ENCODE measurements at places on chromosomes 6 and 20. TPM values are rescaled to one million over a fixed set of nuclear protein-coding genes. Genes with fewer than 3 reads are reported as not detected.

DNA sequence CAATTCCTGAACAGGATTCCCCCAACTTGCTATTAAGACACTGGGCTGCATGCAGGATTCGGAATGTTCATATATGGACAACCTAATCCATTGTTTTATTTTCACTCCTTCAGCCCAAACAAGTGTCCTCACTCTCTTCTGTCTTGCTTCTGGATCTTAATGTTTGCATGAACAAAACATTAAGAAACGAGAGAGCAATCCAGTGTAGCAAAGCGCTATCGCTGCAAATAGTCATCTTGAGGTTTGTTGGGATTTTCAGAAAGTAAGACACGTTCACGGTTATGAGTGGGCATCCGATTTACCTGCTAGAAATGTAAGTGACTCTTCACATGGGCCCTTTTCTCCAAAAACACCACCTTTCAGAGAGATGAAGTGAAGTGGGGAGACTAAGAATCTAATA lies 156.4 kb downstream of the MBOAT1 start:
- no peak for DNase-seq

DNA sequence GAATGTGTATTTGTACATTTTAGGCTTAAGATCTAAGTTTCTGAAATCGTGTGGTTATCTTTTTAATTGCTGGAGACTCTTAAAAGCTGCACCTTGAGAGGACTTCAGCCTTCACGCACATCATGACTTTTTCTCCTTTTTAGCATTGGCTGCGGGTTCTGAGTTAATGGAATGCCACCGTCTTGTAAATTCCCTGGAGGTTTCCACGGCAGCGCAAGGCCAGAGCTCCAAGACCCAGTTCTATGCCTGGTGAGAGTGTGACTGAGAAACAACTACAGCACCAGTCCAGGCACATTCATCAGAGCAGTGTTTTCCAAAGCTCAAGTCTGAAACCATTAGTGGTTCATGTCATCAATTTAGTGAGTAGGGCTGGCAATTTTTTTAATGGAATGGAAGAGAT lies 23.0 kb downstream of the PRR18 start:
- DNase-seq = no peak

Gene GPX5
- not detected for total RNA-seq

GRCh38 chr6:68572975-68573374 lies 62.1 kb upstream of the ADGRB3 start:
- DNase-seq = no peak

DNA sequence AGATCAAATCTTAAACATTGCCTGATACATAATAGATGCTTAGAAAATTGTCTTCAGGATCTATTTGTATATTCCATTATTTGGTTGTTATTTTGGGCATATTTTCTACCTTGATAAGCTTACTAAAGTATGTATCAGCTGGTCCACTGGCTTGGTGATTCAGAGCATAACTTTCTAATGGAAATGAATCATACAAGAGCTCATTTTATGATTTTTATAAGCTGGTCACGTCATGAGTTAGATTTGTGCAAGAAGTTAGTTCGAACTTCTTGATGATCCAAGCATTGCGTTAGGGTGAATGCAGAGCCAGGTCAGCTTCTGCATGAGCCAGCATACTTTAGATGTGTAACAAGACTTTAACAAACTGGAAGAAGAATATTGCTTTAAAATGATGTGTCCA lies 144.5 kb upstream of the FLRT3 start:
- no peak for DNase-seq

Gene C6orf132
- total RNA-seq = not detected

Gene RBM24
- 13.6 TPM for total RNA-seq

DNA sequence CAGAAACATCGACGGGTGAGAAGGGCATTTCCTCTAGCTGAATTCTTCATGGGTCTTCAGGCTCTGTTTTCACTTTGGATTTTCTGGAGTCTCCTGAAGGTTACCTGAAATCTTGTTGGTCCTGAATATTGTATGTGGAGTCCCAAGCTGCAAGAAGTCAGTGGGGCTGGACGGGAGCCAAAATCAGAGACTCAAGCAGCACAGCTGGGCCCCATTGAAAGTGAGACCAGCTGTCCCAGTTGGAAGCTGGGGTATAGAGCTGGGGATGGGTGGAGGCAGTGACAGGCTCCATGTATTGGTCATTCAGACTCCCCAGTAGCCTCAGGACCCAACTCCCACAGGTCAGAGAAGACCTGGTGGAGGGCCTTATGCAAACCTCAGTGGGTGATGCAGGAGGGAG lies 111.3 kb upstream of the MLN start:
- no peak for DNase-seq

DNA sequence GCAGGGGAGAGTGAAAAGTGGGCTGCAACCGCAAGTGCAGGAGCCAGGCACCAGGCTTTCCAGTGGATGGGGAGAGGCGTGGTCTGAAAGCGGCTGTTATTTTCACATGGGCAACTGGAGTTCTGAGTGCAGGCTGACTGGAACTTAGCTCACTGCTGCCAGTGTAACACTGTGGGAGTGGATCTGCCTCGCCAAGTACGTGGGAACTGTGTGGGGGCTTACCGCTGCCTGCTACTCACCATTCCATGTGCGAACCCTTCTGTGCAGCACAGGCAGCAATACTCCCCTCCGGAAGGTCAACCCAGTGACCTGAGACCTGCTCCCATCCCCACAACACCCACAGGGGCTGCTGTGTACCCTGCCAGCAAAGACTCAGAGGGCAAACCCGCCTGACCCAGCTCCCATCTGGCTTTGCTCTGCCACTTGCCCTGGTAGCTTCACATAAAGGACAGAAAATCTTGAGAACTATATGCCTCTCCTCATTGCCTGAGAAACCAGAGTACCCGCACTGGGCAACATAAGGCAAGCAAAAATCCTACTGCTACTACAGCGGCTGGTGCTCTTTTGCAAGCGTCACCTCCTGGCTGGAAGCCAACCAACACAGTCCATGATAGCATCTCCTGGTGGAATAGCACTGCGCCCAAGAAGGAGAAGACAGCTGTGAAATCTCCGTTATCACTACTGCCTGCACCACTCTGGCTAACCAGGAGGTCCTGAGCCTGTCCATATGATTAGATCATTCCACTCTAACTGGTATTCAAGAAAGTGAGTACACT lies 54.4 kb upstream of the SIRPG start:
- DNase-seq = no peak

DNA sequence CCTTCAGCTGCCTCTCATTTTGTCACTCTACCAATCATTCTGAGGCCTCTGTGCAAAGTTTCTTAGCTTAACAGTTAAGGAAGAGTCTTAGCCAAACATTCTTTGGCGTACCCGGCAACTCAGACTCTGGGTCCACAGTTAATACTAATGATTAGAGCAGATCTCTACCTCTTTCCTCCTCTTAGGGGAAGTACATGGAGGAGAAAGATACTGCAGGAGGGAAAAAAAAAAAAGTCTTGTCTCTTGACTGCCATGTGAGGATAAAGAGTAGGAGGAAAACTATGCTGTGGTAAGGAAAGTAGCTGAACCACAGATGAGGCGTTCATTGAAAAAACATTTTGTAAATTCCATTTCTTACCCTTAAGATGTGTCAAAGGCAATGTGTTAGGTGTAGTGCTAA lies 44.0 kb upstream of the MARCKS start:
- no peak for DNase-seq

DNA sequence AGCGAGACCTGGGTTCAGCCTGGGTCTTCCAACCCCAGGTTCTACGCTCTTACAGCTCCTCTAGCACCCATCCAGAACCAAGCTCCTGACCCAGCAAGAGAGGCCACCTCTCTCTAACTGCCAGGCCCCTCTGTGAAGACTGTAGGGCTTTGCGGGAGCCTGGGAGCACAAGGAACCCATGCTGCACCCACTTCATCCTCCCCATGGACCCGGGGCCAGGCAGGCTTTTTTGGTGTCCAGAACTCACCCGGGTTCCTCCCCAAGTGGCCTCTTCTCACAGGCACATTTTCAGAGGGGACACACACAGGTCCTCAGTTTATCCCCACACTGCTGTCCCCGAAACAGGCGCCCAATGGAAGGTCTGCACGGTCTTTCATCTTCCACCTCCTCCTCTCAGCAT lies 145.9 kb downstream of the SYNDIG1 start:
- no peak for DNase-seq

Gene HLA-DOA
- 5.2 TPM for total RNA-seq

DNA sequence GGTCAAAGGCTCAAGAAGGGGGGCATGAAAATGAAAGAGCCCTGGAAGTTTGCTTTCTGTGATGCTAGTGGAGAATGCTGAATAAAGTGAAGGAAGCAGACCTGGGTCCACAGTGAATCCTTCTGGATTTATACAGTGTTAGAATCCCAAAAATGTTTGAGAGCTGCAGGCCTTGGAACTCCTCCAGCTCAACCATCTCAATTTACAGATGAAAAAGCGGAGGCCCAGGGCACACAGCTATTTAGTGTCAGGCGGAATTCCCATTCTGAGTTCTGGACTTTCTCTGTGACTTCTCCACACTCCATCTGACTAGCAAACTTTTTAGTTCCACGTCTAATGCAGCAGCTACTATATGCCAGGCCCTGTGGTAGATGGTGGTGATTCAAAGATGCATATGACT lies 1.5 kb upstream of the PRSS35 start:
- no peak for DNase-seq

DNA sequence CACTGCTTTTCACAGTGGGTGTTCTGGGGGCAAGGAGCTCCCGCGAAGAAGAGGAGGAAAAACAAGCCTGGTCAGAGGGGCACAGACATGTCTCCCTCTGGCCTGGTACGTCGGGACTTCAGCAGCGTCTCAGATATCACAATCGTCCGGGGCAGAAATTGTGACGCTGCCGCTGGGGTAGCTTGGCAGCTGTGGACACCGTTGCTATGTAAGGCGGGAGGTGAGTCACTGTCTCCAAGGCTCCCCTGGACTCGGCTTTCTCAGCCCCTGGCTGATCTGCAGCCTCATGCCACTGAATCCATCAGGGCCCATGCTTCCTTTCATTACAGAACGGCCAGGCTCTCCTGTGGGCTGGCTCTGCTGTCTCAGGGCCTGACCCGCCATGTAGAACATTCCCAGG lies 98.7 kb downstream of the SULF2 start:
- DNase-seq = no peak

DNA sequence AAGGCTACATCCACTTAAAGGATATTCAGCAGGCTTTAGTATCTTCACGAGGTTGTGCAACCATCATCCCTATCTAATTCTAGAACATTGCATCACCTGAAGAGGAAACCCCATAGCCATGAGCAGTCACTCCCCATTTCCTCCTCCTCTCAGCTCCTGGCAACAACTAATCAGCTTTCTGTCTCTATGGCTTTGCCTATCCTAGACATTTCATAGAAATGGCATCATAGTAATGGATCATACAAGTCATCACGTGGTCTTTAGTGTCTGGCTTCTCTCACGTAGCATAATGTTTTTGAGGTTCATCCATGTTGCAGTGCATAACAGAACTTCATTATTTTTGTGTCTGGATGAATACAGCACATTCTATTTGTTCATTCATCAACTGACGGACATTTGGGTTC lies 20.5 kb downstream of the SNAI1 start:
- DNase-seq = no peak

DNA sequence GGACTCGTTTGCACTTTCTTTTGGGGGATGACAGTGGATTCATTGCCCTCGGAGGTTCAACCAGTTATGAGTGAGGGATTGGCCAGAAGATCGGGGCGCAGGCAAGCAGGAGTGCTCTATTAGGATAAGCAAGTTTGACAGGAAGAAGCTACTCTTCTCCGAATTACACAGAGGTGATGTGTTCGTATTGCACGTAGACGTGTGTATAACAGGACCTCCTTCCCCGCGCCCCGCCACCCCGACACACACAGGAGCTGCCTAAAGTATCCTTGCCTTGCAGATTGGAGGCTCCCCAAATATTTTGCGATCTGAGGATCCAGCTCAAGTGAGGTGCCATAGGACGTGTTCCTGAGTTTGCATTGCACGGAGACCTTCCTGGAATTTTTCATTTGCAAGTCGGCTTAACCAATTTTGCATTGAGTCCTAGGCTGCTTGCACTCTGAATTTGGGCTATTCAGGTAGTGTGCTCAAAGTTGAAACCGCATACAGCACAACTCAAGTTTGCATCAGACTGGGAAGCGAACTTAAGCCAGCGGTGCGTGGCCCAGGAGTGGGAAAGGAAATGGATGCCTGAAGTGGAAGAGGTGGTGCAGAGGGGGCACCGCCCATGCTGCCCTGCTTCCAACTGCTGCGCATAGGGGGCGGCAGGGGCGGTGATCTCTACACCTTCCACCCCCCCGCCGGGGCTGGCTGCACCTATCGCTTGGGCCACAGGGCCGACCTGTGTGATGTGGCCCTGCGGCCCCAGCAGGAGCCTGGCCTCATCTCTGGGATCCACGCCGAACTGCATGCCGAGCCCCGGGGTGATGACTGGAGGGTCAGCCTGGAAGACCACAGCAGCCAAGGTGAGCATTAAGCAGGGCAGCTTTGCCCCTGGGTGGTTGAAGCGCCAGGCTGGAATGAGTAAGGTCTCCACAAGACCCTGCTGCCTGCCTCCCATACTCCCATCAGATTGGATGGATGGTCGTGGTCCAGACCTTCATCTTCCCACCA lies 770 bp downstream of the TCF19 start:
- DNase-seq = no peak

Gene PKIB
- 4.3 TPM for total RNA-seq

DNA sequence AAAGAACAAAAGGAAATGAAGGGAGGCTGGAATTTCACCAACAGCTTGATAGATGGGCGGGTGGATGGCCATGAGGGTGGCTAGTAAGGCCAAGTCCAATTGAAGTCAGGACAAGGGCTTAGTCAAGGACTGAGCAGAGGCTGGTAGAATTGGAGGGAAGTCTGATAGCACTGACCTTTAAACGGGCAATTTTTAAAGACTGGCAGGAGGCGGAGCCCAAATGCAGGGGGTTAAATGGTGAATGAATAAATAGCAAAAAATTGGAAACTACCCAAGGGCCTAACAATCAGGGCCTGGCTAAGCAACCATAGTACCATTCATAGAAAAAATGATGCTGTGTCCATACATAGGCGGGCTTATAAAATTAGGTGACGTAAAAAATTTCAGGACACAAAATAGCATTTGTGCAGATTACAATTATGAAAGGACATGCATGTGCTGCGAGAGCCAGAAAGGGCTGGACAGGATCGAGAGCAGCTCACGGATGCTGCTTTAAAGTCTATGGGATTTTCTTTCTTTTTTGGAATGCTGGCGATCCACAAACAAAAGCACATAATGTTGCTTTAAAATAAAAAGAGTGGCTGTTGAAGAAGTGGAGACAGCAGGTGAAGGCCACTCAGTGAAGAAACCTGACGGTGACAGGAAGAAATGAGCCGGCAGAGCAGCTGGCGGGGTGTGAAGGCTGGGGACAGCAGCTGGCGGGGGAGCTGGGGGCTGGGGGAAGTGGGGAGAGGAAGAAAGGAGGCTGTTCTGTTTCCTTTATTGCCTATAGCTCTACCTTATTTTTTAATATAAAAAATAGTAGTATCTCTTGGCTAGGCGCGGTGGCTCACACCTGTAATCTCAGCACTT lies 42.8 kb upstream of the TAF8 start:
- DNase-seq = no peak

DNA sequence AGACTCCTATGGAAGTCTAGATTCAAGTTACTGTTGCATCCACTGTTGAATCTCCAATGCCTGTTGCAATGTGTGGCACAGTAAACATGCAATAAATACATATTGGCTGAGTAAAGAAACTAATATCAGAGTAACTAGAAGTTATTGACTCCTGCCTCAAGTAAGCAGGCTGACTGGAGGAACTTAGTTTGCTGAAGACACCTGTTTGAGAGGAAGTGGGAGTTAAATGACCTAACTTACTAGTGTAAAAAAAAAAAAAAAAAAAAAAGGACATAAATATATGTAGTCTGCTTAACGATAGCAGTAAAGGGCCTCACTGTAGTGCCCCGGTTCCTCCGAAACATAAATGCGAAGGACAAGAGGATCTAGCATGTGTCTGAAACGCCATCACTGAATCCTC lies 249.8 kb upstream of the PRDM1 start:
- DNase-seq = no peak
